ENCODE measurements at places on chromosomes 2 and 18. TPM values are rescaled to one million over a fixed set of nuclear protein-coding genes. Genes with fewer than 3 reads are reported as not detected.

- H3K4me1 ChIP-seq, result no peaks in the 10 kb centered on the region
- no peak for DNase-seq
- no peak overlapping the region for H3K4me3 ChIP-seq
- H3K36me3 ChIP-seq, result no peaks in the 10 kb centered on the region
- H3K27me3 ChIP-seq, result no peaks in the 10 kb centered on the region
Observed at GRCh38 chr2:160700021-160700814, 206.6 kb upstream of the RBMS1 start.

Gene SFXN5
- 15.2 TPM for total RNA-seq

Gene ACVR2A
- 23.4 TPM for total RNA-seq

- peak overlapping the region; percentile 75 for H3K4me3 ChIP-seq
- H3K4me1 ChIP-seq, result peaks cover 13% of the 10 kb centered on the region
- no peaks in the 10 kb centered on the region for H3K36me3 ChIP-seq
- peak; percentile 76 for DNase-seq
Observed at GRCh38 chr18:48539406-48540250, 797 bp downstream of the CTIF start.

GRCh38 chr18:79873449-79874110 is 75.8 kb downstream of the KCNG2 start:
- no peak overlapping the region for H3K27ac ChIP-seq
- no peak overlapping the region for H3K4me3 ChIP-seq
- H3K36me3 ChIP-seq, result no peaks in the 10 kb centered on the region
- no peak for DNase-seq
- H3K4me1 ChIP-seq, result no peaks in the 10 kb centered on the region

- no peaks in the 10 kb centered on the region for H3K36me3 ChIP-seq
- H3K27me3 ChIP-seq, result no peaks in the 10 kb centered on the region
- DNase-seq, result no peak
- H3K27ac ChIP-seq, result no peak overlapping the region
- no peak overlapping the region for H3K4me3 ChIP-seq
Observed at GRCh38 chr2:107511970-107512789, 314.5 kb upstream of the RGPD4 start.

Gene RUFY4
- total RNA-seq, result not detected

DNA sequence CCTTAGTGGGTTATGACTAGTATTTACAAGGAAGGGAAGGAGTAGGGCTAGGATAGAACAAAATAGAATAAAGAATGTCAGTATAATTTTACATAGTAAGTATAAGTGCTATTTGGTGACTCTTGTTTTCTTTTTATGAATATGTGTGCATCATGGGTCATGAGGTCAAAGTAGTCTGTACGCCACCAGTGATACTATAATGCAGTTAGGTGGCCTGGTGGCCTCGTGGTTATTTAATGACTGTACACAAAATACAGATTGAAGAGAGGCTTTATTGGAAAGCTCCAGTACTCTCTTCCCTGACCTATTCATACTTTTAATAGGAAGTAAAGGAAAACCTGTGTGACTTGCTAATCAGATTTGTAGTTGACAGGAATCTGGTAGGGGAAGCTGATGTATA is 27.3 kb downstream of the CAB39 start:
- no peaks in the 10 kb centered on the region for H3K27me3 ChIP-seq
- DNase-seq, result no peak
- no peaks in the 10 kb centered on the region for H3K36me3 ChIP-seq
- H3K4me1 ChIP-seq, result peaks cover 9% of the 10 kb centered on the region
- no peak overlapping the region for H3K27ac ChIP-seq
- H3K4me3 ChIP-seq, result no peak overlapping the region

DNA sequence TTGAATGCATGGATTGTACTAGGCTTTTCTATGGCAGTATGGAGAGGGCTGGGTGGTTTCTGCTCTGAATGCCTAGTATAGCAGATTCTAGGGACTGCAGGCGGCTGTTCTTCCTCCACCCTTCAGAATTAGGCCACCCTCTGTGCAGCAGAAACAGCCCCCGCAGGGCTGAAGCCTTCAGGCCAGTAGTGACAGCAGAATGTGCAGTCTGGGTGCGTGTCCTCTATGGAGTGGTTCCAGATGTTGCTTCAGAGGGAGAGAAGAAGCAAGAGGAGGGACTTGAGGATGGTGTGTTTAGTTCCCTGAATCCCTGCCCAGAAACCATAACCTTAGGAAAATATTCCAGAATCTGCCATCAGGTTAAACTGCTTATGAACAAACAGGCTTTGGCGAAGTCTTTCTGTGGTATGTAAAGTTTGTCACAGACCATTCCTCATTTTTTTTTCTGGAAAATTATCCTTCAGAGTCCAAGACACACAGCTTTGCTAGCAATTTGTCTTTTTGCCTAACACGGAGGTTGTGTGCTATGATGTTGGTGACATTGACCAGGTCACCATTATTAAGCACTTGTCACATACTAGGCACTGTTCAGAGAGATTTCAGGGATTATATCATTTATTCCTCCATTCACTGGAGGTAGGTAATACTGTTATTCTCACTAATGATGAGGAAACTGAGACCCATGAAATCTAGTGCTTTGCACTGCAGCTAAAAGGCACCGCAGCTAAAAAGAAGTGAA is 21.1 kb downstream of the CASP10 start:
- H3K27me3 ChIP-seq, result no peaks in the 10 kb centered on the region
- no peaks in the 10 kb centered on the region for H3K4me1 ChIP-seq

Gene MEIS1
- total RNA-seq, result 33.9 TPM

Gene SCG2
- 0.48 TPM for total RNA-seq

DNA sequence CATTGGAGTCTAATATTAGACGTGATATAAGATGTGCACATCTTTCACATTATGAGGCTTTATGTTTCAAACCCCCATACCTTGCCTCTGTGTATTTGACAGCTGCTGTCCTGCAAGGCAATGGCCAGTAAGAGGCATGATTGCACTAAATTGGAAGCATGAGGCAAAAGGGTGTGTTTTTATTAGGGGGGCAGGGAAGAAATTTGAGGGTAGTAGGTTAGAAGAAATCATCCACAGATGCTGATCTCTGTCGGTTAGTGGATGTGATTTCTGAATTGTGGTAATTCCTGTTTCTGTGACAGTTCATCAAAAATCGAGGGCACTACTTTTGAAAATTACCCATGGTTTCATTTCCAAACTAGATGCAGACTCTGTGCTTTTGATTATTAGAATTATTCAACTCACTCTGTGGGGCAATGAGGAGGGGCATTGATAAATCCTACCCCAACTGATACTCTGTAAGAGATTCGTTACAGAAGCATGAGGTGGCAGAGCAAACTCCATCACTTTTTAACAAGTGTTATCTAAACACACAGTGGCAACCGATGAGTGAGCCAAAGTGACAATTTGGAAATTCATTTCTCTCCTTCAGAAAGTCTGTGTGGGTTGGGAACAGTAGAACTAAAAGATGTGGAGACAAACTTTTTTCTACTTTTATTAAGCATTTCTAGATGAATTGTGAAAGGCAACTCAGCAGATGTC is 453.0 kb downstream of the ARHGAP15 start:
- H3K27me3 ChIP-seq, result no peaks in the 10 kb centered on the region
- DNase-seq, result no peak
- no peak overlapping the region for H3K4me3 ChIP-seq
- H3K4me1 ChIP-seq, result no peaks in the 10 kb centered on the region

Gene ADAM23
- total RNA-seq, result 4.1 TPM

Gene TSGA10
- total RNA-seq, result 8.6 TPM

- no peak overlapping the region for H3K4me3 ChIP-seq
- H3K27ac ChIP-seq, result no peak overlapping the region
- no peaks in the 10 kb centered on the region for H3K27me3 ChIP-seq
- H3K4me1 ChIP-seq, result no peaks in the 10 kb centered on the region
Observed at GRCh38 chr2:14517731-14518130, 114.8 kb upstream of the LRATD1 start.

Gene QPCT
- 0.95 TPM for total RNA-seq

- DNase-seq, result no peak
- H3K36me3 ChIP-seq, result no peaks in the 10 kb centered on the region
- H3K27me3 ChIP-seq, result no peaks in the 10 kb centered on the region
- H3K4me1 ChIP-seq, result no peaks in the 10 kb centered on the region
Observed at GRCh38 chr2:178070824-178071223, 1.8 kb downstream of the PDE11A start.

GRCh38 chr2:68829749-68830148 is 41.4 kb downstream of the BMP10 start:
- peaks cover 14% of the 10 kb centered on the region for H3K4me1 ChIP-seq
- no peaks in the 10 kb centered on the region for H3K36me3 ChIP-seq
- H3K4me3 ChIP-seq, result no peak overlapping the region
- H3K27me3 ChIP-seq, result no peaks in the 10 kb centered on the region
- no peak overlapping the region for H3K27ac ChIP-seq

Gene SP140L
- 20.3 TPM for total RNA-seq

Gene EVX2
- not detected for total RNA-seq

DNA sequence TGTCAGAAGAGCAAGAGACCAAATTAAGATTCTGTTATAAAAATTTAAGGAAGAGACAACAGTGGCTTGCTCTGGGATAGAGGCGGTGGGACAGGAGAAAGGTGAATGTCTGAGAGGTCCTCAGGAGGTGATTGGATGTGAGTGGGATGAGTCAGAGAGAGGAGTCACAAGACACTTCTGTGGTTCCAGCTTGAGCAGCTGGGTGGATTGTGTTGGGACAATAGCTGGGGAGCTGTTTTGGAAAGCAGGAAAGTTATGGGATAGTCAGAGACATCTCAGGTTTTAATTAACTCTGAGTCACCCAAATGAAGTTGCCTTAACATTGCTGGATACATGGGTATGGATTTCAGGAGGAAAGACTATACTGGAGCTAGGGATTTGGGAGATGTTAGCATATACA is 218.0 kb upstream of the TRIB2 start:
- no peaks in the 10 kb centered on the region for H3K27me3 ChIP-seq
- H3K27ac ChIP-seq, result no peak overlapping the region
- peaks cover 1% of the 10 kb centered on the region for H3K4me1 ChIP-seq
- no peaks in the 10 kb centered on the region for H3K36me3 ChIP-seq
- DNase-seq, result no peak

DNA sequence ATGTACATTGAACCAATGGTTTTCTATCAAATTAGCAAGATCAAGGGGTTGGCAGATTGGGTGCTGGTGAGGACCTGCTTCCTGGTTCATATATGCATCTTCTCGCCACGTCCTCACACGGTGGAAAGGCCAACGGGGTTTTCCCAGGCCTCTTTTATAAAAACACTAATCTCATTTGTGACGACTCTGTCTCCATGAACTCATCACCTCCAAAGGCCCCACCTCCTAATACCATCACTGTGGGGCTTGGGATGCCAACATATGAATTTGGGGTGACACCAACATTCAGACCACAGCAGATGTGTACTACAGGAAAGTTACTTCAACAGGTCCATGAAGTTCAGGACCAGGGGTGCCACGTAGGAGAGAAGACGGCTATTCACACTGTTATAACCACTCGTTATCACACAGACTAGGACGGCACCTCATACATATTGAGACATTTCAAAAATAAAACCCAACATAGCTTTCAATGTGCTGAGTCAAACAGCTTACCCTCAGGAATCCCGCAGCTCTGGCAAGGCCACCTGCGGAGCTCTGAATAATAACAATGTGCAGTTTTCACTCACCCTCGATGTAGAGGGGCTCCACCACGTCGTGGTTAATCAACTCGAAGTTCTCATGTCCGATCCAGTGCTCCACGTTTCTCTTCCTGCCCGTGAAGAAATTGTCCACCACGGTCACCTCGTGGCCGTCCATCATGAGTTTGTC is 49.3 kb downstream of the UXS1 start:
- H3K4me3 ChIP-seq, result no peak overlapping the region
- no peaks in the 10 kb centered on the region for H3K27me3 ChIP-seq

DNA sequence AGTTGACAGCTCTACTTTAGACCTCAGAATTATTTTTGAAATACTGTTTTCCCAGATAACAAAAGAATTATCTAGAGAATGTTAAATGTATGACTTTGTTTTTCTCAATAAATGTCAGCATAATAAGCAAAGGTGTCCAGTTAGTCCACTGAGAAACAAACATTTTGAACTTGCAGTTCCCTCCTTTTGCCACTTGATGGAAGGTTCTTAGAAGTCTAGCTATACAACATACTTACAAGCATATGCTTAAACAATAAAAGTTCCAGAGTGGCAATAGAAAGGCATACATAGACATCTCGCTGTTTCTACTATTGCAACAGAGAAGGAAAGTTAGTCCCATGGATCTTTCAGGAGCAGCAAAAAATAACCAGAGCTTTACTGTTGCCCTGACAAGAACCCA is 11.8 kb downstream of the NDUFA10 start:
- H3K27ac ChIP-seq, result no peak overlapping the region
- H3K4me3 ChIP-seq, result no peak overlapping the region
- no peaks in the 10 kb centered on the region for H3K4me1 ChIP-seq
- no peaks in the 10 kb centered on the region for H3K27me3 ChIP-seq
- H3K36me3 ChIP-seq, result no peaks in the 10 kb centered on the region
- DNase-seq, result no peak

DNA sequence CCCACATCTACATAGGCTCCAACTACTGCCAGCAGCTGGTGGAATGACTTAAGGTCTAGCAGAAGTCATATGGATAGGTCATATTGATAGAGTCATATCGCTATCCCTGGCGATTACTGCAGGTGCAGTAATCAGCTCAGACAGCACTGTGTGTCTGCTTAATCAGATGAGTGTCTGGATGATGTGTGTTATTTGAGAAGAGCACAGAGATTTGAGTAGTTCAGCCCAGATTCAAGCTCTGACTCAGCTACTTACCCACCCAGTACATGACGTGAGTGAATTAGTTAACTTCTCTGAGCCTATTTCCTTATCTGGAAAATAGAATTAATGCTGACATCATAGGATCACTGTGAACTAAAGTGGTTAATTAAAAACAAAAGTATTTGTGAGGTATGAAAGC is 78.9 kb downstream of the EHD3 start:
- H3K36me3 ChIP-seq, result no peaks in the 10 kb centered on the region
- H3K27me3 ChIP-seq, result no peaks in the 10 kb centered on the region
- no peak overlapping the region for H3K27ac ChIP-seq
- H3K4me3 ChIP-seq, result no peak overlapping the region
- DNase-seq, result no peak
- no peaks in the 10 kb centered on the region for H3K4me1 ChIP-seq

DNA sequence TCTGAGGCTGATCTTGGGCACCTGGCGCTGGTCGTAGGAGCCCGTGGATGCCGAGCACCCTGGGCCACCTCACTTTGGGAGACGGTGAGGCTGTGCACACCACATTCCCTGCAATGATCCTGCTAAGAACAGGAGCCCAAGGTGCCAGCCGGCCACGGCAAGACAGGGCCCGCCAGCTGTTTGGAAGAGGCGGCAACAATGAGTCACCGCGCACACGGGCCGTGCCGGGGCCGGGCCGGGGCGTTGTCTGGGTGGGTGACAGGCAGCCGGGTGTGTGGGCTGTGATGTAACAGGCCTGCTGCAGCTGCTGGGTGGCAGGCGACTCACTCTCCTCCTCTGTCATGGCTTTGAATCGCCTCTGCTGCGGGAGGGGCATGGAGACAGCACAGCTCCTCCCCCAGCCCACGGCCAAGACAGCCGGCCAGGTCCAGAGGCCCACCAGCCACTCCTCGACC is 49.7 kb upstream of the ODC1 start:
- no peaks in the 10 kb centered on the region for H3K36me3 ChIP-seq
- no peak overlapping the region for H3K27ac ChIP-seq
- H3K4me3 ChIP-seq, result no peak overlapping the region
- H3K4me1 ChIP-seq, result no peaks in the 10 kb centered on the region
- DNase-seq, result no peak

Gene TNS1
- 391 TPM for total RNA-seq

GRCh38 chr2:238286987-238287736 is 1.2 kb downstream of the PER2 start:
- DNase-seq, result peak; percentile 23
- no peaks in the 10 kb centered on the region for H3K36me3 ChIP-seq
- H3K4me1 ChIP-seq, result peaks cover 10% of the 10 kb centered on the region
- H3K27ac ChIP-seq, result peak overlapping the region; percentile 88

GRCh38 chr2:174465327-174465726 is 21.5 kb downstream of the GPR155 start:
- DNase-seq, result no peak
- no peaks in the 10 kb centered on the region for H3K36me3 ChIP-seq
- no peak overlapping the region for H3K4me3 ChIP-seq
- H3K4me1 ChIP-seq, result no peaks in the 10 kb centered on the region
- H3K27me3 ChIP-seq, result no peaks in the 10 kb centered on the region

Gene PRKAG3
- total RNA-seq, result not detected

Data from ovary (tissue), 10 donors.